GM23248 (cell line): ENCODE measurements at places on chromosomes 4 and X. TPM values are rescaled to one million over a fixed set of nuclear protein-coding genes. Genes with fewer than 3 reads are reported as not detected.

- no peaks in the 10 kb centered on the region for H3K27me3 ChIP-seq
- H3K36me3 ChIP-seq = no peaks in the 10 kb centered on the region
- no peak overlapping the region for H3K4me3 ChIP-seq
- no peak overlapping the region for H3K27ac ChIP-seq
These were observed 25.9 kb upstream of the SPON2 start for GRCh38 chr4:1198098-1198844.

DNA sequence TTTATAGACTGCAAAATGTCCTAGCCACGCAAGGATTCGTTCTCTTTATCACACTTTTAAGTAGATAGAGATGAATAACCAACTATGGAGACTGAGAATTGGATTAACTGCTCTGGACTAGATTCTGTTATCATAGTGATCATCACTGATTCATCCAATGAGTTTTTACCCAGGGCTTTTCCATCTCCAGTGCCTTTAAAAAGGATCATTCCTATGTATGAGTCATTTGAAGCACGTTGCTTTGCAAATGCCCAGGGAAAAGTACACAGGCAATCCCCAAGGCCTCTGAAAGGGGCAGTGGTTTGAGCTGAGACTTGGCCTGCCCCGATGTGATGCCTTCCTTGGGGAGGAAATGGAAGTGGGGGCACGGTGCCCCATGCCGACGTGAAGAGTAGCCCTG is 122.7 kb upstream of the PSAPL1 start:
- no peak overlapping the region for H3K4me3 ChIP-seq
- H3K36me3 ChIP-seq = no peaks in the 10 kb centered on the region
- H3K27ac ChIP-seq = no peak overlapping the region
- no peaks in the 10 kb centered on the region for H3K27me3 ChIP-seq
- peak; percentile 90 for DNase-seq

The GNL3L gene
- total RNA-seq = 24.3 and 30.3 TPM in 2 replicates

The CCKAR gene
- not detected in 2 replicates for total RNA-seq

The AKAP4 gene
- total RNA-seq = not detected in 2 replicates

GRCh38 chrX:46407036-46407752 is 138.0 kb downstream of the ZNF674 start:
- DNase-seq = peak; percentile 13
- H3K27me3 ChIP-seq = no peaks in the 10 kb centered on the region
- no peak overlapping the region for H3K4me3 ChIP-seq
- no peaks in the 10 kb centered on the region for H3K36me3 ChIP-seq
